ENCODE measurements at places on chromosomes 7 and 10. TPM values are rescaled to one million over a fixed set of nuclear protein-coding genes. Genes with fewer than 3 reads are reported as not detected.

Gene GJD4
- not detected for total RNA-seq

Gene OPN4
- total RNA-seq = not detected

Gene TUBAL3
- total RNA-seq = 0.24 TPM

Gene NXPH1
- not detected for total RNA-seq

Gene MCM10
- total RNA-seq = 23.8 TPM

Gene RSPH10B
- not detected for total RNA-seq

Gene EPHB6
- 0.20 TPM for total RNA-seq

All from A549 treated with dexamethasone at 1 μM for 4 hours (cell line).